ENCODE measurements at places on chromosomes 3 and 15. TPM values are rescaled to one million over a fixed set of nuclear protein-coding genes. Genes with fewer than 3 reads are reported as not detected.

- no peak for DNase-seq
Measured at GRCh38 chr3:16482194-16482769, 31.2 kb downstream of the RFTN1 start.

DNA sequence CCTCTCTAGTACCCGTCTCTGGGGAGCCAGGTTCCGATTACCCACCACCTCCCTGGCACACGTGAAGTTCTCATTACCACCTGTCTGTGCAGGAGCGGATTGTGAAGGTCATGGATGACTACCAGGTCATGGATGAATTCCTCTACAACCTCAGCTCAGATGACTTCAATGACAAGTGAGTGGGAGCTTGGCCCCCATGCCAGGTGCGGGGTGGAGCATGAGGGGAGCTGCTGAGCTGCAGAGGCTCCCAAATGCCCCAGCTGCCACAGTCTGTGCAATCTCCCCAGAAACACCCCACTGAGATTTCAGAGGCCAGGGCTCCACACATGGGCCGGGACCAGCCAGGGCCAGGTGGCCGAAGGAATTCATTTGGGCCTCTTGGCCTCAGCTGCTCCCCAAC is 34.3 kb downstream of the DNAH1 start:
- DNase-seq: no peak

- DNase-seq: no peak
Measured at GRCh38 chr3:142944342-142944741, 19.1 kb downstream of the PAQR9 start.

DNA sequence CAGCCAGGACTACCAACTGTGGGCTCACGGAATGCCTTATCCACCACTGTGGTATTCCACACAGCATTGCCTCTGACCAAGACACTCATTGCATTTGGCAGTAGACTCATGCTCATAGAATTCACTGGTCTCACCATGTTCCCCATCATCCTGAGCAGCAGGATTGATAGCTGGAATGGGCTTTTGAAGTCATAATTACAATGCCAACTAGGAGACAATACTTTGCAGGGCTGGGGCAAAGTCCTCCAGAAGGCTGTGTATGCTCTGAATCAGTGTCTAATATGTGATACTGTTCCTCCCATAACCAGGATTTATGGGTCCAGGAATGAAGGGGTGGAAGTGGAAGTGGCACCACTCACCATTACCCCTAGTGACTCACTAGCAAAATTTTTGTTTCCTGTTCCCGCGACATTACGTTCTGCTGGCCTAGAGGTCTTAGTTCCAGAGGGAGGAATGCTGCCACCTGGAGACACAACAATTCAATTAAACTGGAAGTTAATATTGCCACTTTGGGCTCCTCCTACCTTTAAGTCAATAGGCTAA is 58.6 kb upstream of the CCDC80 start:
- DNase-seq: no peak

GRCh38 chr3:60992395-60992794 is 258.9 kb downstream of the FHIT start:
- no peak for DNase-seq

DNA sequence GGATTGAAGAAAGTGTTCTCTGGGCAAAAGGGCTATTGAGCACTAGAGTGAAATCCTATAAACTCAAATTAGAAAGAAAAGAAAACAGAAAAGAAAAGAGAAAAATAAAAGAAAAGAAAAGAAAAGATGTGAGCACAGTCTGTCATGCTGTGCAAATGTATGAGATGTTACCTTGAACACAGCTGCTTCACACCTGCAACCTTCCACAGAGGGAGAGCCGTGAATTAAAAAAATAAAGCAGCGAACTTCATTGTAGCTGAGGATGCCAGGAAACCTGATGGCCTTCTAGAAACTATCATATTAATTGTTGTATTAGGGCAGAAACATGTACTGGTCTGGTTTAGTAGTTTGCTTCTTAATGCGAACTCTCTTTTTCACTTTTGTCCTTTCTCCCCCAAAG is 88.0 kb upstream of the SATB1 start:
- DNase-seq: no peak

DNA sequence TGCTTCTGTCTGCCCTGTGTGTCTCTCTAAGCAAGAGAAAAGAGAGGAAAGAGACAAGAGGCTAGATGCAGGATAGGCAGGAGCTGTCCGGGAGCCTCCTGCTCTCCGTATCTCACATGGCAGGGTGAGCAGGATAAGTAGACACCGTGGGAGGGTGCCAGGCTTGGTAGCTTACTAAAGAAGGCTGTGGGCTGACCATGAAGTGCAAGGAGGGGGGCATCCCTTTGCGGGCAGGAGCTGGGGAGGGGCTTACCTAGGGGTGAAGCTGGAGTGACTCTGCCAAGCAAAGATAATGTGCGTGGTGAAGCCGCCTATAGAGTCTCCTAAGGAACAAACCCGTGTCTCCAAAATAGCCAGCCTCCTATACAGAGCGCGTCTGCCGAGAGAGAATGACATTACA is 33.7 kb upstream of the TMC3 start:
- DNase-seq: no peak

DNA sequence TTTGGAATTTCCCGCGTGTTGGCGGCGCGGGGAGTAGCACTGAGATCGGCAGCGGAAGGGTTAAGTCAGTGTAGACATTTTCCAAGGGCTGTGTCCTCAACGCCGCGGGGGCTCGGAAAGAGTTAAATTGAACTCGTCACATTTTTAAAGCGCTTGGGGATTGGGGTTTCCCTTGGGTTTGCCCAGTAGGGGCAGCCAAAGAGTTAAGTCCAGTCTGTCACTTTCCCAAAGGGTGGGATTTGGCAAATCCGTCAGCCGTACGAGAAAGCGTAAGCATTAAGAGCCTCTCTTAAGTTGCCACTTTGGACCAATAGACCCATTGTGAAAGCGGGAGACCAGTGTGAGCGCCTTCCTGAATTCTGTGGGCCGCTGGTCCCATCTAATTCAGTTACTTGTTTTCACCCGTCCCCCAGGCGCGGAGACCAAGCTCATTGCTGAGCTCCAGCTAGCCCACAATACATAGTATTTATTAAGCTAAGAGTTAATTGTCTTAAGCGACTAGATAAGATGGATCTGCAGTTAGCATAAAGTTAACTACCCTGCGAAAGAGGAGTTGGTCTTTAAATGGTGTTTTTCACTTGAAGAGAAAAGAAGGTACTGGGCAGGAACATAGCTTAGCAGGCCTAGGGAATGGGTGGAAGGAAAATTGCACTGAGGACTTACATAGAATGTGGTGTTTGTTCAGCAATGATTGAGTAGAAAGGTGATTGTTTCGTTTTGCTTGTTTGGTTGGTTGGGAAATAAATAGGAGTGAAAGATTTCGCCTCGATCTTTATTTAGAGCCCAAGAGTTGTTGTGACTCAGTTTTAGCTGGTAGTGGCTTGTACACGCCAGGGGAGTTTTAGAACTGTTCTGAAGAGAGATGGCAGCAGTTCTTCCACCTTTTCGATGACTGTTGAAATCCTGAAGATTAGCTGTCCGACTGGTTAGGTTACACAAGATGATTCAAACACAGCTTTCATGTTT is 932 bp downstream of the ARL8B start:
- peak; percentile 46 for DNase-seq

DNA sequence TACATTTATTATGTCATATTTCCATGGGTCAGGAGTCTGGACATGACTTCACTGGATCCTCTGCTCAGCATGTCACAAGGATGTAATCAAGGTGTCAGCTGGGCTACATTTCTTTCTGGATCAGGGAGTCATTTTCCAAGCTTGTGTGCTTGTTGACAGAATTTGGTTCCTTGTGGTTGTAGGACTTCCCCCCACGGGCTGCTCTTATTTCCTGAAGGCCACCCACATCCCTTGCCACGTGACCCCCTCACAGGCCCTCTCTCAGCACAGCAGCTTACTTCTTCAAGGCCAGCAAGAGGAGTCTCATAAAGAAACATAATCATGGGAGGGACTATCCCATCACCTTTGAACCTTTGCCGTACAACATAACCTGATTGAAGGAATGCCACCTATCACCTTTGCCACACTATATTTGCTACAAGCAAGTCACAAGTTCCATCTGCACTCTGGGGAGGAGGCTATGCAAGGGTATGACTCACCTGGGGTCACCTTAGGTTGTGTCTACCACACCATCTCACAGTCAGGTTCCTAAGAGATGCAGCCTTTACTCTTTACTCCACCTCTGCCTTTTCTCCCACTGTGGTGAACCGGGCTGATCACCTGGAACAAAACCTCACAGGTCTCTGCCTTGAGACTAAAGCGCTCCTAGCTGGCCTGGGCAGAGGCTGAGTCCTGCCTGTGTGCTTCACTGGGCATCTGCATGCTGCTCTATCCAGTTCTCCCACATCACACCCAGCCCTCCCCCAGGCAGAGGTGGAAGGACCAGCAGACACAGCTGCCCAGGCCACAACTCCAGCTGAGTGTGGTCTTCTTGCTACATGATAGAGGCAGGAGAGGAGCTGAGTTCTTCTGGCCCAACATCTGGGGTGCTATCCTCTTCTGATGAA is 13.5 kb downstream of the RAB6B start:
- no peak for DNase-seq

DNA sequence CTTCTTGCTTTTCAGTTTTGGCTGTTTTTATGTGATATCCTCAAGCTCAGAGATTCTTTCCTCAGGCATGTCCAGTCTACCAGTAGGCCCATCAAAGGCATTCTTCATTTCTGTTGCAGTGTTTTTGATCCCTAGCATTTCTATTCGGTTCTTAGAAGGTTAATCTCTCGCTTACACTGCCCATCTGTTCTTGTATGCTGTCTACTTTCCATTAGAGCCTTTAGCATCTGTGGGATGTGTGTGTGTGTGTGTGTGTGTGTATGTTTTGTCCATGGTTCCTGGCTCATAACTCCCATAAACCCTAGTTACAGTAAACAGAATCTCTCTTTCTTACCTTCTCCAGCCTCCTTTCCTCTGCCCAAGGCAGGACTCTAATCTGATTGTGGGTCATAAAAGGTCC is 5.1 kb upstream of the SLC22A13 start:
- DNase-seq: no peak

DNA sequence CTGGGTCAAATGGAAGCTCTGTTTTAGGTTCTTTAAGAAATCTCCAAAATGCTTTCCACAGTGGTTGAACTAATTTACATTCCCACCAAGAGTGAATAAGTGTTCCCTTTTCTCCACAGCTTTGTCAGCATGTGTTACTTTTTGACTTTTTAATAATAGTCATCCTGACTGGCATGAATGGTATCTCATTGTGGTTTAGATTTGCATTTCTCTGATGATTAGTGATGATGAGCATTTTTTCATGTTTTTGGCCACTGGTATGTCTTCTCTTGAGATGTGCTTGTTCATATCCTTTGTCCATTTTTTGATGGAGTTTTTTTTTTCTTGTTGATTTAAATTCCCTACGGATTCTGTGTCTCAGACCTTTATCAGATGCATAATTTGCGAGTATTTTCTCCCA is 745.0 kb upstream of the BCHE start:
- DNase-seq: no peak

DNA sequence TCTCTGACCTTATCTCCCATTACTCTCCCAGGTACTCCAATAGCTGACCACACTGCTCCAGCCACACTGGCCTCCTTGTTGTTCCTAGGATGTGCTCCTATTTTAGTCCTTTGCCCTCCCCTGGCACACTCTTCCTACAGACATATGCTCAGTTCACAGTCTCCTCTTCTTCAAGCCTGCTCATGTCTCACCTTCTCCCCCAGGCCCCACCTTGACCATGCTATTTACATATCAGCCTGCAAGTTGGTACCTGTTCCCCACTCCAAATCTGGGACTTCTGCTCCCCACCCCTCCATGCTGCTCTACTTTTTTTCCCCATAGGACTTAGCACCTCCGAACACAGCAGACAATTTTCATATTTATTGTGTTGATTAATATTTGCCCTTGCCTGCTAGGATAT is 84.9 kb upstream of the BCL6 start:
- no peak for DNase-seq

DNA sequence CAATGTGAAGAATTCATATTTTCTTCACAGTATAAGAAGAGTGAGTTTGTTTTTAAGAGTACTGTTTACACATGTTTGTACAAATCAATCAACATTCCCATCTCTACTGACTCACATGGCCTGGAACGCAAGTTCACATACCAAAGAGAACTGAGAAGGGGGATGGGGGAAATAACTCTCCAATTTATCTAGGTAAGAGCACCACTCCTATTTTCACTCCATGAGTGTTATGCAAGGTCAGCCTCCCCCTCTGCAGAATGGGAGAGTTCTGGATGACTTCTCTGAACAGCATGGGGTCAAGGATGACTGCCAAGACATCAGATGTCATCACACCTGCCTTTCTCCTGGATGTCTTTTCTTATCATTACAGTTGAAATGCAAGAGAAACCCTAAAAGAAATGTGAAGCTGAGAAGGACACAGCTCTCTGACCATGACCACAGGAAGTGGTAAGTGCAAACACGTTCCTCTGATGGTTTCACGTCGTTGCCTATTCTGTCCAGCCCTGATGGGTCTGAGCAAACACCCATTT is 95.2 kb downstream of the SEMA6D start:
- no peak for DNase-seq

- DNase-seq: no peak
Measured at GRCh38 chr3:184899953-184900595, 88.1 kb downstream of the VPS8 start.

GRCh38 chr3:67118635-67119034 is 120.5 kb downstream of the KBTBD8 start:
- no peak for DNase-seq

GRCh38 chr3:188899881-188900280 is 271.9 kb upstream of the TPRG1 start:
- no peak for DNase-seq

DNA sequence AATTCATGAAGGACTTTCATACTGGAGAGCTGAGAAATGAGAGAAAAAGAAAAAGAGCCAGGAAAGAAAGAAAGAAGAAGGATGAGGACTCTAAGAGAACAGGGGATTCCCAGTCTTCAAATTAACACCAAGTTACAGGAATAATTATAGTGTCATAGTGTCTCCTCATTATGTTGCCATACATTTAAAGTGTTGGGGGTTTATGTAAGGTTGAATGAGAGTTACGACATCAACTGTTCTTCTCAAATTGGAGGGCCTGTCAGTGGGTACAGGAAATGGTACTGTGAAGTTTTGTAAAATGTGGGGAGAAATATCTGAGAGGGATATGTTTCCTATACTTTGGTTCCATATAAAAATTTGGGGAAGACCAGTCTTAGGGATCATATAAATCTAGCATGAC is 12.3 kb upstream of the CD200 start:
- no peak for DNase-seq

- DNase-seq: peak; percentile 61
Measured at GRCh38 chr3:194935061-194935460, 249.4 kb downstream of the FAM43A start.

DNA sequence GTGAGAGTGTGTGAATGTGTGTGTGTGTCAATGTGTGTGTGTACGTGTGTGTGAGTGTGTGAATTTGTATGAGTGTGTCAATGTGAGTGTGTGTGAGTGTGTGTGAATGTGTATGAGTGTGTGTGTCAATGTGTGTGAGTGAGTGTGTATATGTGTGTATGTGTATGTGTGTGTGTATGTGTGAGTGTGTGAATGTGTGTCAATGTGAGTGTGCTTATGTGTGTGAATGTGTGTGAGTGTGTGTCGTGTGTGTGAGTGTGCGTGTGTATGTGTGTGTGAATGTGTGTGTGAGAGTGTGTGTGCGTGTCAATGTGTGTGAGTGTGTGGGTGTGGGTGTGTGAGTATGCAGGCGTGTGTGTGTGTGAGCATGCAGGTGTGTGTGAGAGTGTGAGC is 93.5 kb upstream of the ALDH1A3 start:
- DNase-seq: no peak

The GPR62 gene
- total RNA-seq: 0.41 TPM

The CLDN16 gene
- not detected for total RNA-seq

The C2CD4B gene
- total RNA-seq: 1.2 TPM

The HIGD2B gene
- total RNA-seq: 0.51 TPM

The TMEM42 gene
- 19.1 TPM for total RNA-seq

The NLGN1 gene
- 0.36 TPM for total RNA-seq

The ROPN1 gene
- not detected for total RNA-seq

The ALS2CL gene
- total RNA-seq: 8.1 TPM

The NEO1 gene
- total RNA-seq: 80.7 TPM

The SPTSSB gene
- total RNA-seq: 6.2 TPM

The ARID3B gene
- total RNA-seq: 36.7 TPM
